CD4-positive, alpha-beta T cell treated with Interleukin-6 for 4 hours (primary cell): ENCODE measurements at places on chromosomes 12 and 14.

GRCh38 chr14:43360239-43360638 lies 1146.8 kb downstream of the FSCB start:
- no peak for DNase-seq

GRCh38 chr14:73903028-73903427 lies 16.4 kb downstream of the ZNF410 start:
- no peak for DNase-seq

DNA sequence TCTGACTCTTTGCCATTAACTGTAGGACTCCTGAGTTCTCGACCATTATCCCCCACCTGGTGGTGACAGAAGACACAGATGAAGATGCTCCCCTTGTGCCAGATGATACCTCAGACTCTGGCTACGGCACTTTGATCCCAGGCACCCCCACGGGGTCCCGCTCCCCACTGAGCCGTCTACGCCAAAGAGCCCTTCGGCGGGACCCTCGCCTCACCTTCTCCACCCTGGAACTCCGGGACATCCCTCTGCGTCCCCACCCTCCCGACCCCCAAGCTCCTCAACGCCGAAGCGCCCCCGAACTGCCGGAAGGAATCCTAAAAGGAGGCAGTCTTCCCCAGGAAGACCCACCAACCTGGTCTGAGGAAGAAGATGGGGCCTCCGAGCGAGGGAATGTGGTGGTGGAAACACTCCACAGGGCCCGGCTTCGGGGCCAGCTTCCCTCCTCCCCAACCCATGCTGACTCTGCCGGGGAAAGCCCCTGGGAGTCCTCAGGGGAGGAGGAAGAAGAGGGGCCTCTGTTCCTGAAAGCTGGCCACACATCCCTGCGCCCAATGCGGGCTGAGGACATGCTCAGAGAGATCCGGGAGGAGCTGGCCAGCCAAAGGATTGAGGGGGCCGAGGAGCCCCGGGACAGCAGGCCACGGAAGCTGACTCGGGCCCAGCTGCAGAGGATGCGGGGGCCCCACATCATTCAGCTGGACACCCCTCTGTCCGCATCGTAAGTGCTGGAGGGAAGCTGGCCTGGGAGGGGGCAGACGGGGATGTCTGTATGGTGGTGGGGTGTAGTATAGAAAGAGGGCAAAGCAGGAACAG lies 14.4 kb downstream of the TNFRSF1A start:
- no peak for DNase-seq

DNA sequence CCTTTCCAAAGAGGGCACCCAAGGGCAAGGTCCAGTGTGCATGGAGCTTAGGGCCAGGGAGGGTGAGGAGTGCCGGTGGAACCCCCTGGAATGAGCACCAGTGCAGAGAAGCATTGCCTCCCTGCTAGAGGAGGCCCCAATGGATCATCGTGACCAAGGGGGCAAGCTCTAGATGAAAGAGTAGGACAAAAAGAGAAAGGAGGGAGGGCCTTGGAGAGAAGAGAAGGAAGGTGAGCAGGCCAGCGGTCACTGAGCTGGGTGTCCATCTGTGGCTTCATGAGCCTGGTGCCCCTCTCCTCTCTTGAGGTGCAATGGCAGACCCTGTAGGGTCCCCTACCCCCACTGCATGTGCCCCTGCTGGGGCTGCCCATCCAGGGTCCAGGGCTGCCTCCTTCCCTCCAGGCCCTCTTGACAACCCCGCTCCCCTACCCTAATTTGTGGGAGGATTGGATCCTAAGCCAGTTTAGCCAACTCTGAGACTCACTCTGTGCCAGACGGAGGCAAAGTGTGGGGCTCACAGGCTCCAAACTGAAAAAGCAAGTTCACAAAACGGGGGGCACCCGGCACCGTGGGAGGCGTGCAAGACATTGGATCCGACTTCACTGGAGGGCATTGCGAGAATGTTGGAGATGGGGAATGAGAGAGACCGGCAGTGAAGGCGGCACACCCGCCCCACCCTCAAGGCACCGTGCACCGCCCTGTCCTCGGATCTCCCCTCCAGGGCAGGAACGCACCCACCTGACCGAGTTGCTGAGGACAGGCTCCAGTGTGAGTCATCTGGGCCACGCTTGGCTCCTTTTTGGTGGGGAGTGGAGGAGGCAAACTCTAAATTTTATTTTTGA lies 207.5 kb downstream of the KIF26A start:
- DNase-seq: no peak

DNA sequence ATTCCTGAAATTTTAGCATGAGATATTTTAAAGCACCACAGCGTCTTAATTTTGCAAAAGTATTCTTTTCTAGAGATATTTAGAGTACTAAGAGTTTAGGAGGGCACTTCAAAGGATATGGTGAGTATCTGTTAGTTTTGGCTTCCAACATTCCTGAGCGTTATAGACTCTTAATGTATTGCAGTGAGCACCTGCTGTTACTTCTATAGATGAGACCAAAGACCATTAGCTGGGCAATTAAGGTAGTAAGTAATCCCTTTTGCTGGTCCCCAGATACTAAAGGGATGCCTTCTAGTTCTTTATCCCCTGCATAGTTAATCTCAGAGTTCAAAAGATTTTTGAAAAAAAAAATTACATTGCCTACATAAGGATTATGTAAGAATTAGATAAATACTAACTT lies 975.6 kb downstream of the GALC start:
- DNase-seq: no peak

- no peak for DNase-seq
These were observed 81.0 kb upstream of the CCDC196 start for GRCh38 chr14:66405158-66405557.
